ENCODE measurements at places on chromosomes 5 and 9.

DNA sequence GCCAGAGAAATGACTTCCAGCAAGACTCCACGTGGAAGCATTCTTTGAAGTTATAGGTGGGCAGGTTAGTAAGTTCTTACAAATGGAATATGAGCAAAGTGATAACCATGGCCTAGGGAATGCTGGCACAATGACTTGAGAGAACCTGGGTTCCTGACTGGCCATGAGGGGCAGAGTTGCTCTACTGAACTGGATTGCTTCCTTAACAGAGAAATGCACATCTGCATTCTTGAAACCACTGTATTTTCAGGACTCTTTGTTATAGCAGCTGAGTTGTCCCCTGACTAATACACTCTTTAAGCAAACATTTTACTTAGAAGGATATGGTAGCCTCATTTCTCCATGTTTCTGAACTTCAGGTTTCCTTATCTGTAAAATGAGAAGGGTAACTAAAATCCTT is 108.3 kb upstream of the GNA14 start:
- DNase-seq: no peak

GRCh38 chr9:109880276-109881169 is 100.5 kb downstream of the PALM2AKAP2 start:
- no peak for DNase-seq

GRCh38 chr9:121160025-121160424 is 41.6 kb downstream of the RAB14 start:
- DNase-seq: no peak

GRCh38 chr9:123658792-123659191 is 271.1 kb downstream of the DENND1A start:
- DNase-seq: no peak

DNA sequence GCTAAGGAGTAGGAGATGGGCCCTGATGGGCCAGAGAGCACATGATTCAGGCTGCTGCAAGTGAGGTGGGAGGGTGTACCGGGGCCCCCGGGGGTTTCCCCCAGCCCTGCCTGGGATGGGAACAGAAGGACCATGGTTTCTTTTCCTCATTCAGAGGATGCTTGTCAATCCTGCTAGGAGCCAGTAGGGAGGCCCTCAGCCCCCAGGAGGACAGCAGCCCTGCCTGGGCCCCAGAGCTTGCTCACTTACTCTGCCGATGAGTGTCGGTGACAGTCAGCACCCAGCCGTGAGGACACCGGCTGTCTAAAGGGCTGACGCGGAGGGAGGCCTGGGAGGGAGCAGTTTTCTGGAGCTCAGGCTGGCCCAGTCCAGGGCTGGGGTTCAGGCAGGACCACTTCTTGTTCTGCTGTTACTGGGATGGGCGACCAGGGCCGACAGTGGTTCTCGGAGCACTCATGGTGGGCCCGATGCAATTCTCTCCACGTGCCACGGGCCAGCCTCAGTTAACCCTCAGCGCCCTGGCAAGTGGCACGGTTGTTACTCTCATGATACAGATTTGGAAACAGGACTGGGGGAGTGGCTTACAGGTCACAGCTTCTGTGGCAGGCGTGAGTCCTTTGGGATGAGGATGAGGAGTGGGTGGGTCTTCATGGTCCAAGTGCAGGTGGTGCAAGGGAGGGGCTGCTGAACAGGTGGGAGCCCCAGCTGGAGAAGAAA is 1.8 kb downstream of the ARRDC1 start:
- no peak for DNase-seq

DNA sequence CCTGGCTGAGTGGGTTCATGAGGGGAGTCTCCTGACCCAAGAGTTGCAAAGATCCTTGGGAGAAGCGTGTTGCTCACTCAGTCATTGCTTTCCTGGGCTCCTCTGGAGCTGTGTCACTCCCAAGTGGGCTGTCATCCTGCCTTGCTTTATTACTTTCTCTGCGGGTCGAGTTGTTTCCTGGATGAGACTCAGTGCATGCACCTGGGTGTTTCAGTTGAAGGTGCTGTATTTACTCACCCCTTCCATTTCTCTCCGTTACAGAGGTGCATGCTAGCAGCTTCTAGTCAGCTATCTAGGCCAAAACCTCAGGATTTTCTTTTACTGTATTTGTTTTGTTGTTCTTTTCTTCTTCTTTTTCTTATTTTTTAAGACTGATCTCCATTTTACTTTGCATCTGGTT is 785.5 kb upstream of the EDIL3 start:
- DNase-seq: no peak

DNA sequence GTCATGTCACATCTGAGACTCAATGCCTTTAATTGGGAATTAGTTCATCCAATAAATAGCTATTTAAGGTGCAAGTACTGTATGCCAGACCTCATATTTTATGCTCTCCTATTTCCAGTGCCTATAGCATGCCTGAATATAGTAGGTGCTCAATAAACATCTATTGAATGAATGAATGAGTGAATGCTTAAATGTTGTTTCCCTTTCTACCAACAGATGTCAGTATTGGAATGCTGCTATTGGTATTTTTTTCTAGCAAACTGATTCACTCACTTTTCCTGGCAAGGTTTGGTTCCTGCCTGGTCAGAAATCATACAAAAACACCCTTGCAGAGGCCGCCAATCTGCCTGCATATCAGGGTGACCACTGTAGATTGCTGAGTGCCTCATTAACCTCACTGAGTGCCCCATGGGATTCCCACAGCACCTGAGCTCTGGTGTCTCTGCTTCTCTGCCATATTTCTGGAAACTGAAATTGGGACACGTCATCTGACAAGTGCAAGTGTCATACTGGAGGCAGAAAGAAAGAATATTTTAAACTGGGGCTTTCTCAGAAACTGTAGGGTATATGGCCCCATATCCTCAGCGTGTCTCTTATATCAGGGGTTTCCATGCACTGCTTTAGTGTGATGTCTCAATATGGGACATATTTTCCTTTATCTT is 359.7 kb downstream of the TRIM32 start:
- no peak for DNase-seq

- DNase-seq: no peak
These were observed 11.4 kb upstream of the DAB2IP start for GRCh38 chr9:121640076-121640475.

DNA sequence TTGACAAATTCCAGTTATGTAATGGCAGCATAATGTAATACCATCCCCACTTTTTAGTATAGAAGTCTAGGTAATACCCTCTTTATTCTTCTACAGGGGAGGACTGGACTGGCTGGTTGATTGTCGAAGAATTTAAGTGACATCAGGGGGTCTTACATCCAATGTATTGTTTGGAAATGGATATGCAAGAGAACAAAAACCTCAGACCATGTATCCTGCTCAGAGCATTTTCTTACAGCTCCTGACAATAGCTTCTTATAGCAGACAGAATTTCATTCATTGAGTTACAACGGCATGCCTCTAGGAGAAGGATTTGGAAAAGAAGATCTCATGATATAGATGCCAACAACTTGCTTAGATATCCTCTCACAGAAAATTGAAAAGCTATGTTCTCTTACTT is 2032.3 kb downstream of the EFNA5 start:
- DNase-seq: no peak

DNA sequence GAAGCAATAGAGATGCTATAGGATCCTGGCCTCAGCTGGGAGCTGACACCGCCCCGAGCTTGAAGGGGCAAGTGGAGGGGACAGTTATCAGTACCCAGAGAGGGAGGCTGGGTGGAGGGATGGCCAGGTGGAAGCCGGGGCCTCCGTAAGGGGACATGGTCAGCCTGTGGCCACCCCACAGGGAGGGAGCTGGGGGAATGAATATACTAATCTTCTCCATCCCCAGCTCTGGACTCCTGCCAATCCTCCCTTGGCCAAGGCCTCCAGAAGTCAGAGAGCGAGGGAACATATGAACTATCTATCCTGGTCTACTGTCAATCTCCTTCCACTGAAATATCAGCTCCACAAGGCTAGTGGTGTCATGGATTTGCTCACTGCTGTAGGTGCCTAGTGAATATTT is 109.3 kb downstream of the BOD1 start:
- no peak for DNase-seq

- no peak for DNase-seq
These were observed 148.4 kb downstream of the TTLL11 start for GRCh38 chr9:121944711-121945191.

All from SW 1271 (cell line).